ENCODE measurements at places on chromosomes 13 and 19.

DNA sequence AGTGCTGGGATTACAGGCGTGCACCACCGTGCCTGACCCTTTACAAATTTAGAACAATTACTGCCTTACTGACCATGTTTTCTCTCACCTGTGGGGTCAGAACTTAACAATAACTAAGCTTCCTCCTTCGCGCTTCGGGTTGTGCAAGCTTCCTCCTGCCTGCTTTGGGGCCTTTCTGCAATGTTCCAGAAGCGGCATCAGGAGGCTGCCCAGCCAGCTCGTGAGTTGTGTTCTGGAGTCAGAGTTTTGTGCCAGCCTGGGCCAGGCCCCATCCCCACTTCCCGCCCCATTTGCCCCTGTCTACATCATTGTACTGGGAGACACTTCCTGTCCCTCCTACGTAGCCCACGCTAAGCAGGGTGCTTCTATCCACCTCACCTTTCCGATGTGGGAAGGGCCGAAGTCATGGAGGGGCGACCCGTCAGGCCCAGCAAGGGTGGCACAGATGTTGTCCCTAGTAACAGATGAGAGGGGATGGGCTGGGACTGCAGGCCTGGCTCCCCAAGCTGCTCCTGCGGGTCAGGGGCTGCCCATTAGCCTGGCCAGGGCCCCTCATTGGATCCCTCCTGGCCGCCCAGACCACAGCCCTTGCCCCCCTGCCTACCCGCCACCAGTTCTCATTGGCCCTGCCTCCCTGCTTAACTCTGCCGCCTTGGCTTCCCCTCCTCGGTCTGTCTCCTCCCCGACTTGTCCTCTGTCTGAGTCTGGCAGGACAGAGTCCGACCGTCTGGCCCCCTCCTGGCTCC, 13.4 kb downstream of the UHRF1 start:
- no peak for DNase-seq

- no peak for DNase-seq
These were observed 73.5 kb upstream of the C13orf46 start for GRCh38 chr13:114047358-114047881.

- DNase-seq: no peak
These were observed 4.3 kb downstream of the KIRREL2 start for GRCh38 chr19:35860818-35861639.

DNA sequence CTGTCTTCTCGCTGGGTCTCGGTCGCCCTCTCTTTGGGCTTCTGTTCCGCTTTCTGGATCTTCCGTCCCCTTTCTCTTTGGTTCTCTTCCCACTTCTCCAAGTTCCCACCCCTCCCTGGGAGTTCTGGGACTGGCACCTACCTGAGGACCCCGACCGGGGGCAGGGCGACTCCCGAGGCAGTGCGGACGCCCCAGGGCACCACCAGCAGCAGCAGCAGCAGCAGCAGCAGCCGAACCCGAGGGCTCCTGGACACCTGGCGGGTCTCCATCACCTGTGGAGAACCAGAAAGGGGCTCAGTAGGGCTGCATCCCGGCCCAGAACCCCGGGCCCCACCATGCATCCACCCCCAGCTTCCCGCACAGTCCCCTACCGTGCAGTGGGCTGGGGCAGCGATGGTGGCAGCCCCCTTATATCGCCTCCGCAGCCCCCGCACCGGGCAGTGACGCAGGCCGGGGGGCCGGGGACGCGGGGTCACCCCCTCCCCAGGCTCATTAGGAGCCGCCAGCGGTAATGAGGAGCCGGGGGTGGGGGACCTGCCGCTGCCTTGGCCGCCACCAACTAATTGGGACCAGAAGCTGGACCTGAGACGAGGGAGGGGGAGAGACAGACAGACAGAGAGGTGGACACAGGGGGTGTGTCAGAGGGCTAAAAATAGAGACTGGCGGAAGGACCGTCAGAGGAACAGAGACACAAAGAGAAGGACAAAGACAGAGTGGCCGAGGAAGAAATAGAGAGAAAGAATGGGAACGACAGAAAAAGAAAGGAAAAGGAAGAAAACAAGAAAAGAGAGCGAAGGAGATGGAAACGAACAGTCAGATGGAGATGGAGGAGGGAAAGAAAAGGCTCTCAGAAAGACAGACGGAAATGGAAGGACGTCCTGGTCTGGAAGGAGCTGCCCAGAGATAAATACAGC, at the start of gene PTH2:
PTH2 (minus strand) TSS at position 371 of the 914 bp plus-strand sequence; CDS start at position 269, 102 bp downstream.
- DNase-seq: no peak

- no peak for DNase-seq
These were observed 3.2 kb downstream of the LMNB2 start for GRCh38 chr19:2453431-2454025.

DNA sequence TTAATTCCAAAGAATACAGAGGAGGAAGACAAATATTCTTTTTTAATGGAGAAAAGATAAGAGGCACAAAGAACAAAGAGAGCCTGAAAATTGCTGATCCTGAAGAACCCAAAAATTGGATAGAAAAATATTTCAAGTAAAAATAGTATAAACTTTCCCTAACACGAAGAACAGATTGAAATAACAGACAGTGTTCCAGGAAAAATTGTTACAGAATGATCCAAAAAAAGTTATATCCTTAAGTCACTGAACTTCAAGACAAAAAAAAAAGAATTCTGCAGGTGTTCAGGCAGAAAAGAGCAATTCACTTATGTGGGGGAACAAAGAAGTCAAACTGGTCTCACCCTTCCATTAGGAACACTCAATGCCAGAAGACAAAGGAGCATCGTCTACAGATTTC, 160.2 kb downstream of the KLF12 start:
- peak; percentile 46 for DNase-seq

DNA sequence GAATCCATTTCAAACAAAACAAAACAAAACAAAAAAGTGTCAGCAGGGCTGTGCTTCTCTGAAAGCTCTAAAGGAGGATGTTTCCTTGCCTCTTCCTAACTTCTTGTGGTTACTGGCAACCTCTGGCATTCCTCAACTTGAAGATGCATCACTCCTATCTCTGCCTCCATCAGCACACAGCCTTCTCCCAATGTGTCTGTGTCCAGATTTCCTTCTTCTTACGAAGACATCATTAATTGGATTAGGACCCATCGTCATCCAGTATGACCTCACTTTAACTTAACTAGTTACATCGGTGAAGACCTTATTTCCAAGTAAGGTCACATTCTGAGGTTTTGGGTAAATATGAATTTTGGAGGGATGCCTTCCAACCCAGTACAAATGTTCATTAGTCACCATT, 33.8 kb upstream of the GTF2F2 start:
- DNase-seq: no peak

All from hindlimb muscle (tissue), 1 donor.